ENCODE measurements at places on chromosomes 2 and 18. TPM values are rescaled to one million over a fixed set of nuclear protein-coding genes. Genes with fewer than 3 reads are reported as not detected.

ALPG gene
- total RNA-seq, result 0.94 TPM

C2orf81 gene
- total RNA-seq, result 3.6 TPM

DNA sequence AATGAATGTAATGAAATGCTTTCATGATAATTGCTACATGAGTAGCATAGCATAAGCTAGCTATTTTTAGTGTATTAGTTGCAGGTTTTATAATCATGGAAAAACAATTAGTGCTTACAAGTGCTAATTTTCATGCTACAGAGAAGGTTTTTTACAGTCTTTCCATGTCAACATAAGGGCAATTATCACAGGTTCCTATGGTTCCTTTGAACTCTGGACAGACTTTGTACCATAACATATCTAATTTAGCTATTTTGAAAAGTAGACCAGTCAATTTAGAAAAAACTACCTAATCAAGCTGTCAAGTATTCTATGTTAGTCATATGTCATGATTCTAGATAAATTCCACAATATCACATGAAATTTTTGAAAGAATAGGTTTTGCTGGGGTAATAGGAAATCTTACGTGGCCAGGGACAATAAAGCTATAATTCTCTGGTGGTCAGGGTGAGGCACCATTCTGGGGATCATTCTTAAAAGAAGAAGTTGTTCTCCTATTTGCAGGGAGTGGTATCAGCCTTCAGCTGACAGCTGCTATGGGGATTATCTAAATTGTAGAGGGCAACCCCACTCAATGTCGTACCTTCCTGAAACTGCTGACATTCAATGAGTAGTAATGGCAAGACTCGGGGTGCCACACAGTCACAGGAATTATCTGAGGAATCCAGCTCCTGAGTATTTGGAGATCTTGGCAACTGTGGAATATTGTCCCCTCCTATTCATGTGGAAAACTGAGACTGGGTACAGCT, 724.0 kb upstream of the LINC00305 start:
- H3K4me1 ChIP-seq, result no peaks in the 10 kb centered on the region
- no peak overlapping the region for H3K27ac ChIP-seq
- H3K27me3 ChIP-seq, result no peaks in the 10 kb centered on the region
- H3K36me3 ChIP-seq, result no peaks in the 10 kb centered on the region
- H3K4me3 ChIP-seq, result no peak overlapping the region

ABCG5 gene
- not detected for total RNA-seq

- no peak overlapping the region for H3K27ac ChIP-seq
- DNase-seq, result no peak
- H3K4me1 ChIP-seq, result no peaks in the 10 kb centered on the region
- H3K36me3 ChIP-seq, result no peaks in the 10 kb centered on the region
Observed at GRCh38 chr2:98793275-98793674, 62.3 kb upstream of the MGAT4A start.

DNA sequence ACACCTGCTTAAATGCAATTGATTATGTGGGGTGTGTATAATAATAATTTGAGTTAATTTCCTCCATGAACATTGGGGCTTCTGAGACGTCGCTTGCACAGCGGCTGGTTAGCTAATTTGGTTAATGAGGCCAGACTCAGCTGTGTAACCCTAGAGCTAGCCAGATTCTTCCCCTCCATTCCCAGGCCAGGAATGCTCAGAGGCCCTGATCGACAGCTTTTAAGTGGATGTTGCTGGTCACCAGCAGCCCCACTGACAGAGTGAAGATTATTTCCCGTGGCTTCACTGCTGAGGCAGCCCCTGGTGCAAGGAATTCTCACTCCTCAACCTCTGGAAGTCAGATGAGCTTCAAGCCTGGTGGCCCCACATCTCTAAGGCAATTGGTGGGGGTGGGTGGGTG, 12.4 kb upstream of the EPAS1 start:
- no peak overlapping the region for H3K27ac ChIP-seq
- peaks cover 15% of the 10 kb centered on the region for H3K4me1 ChIP-seq
- H3K27me3 ChIP-seq, result no peaks in the 10 kb centered on the region

CDH2 gene
- total RNA-seq, result 16.9 TPM

DNA sequence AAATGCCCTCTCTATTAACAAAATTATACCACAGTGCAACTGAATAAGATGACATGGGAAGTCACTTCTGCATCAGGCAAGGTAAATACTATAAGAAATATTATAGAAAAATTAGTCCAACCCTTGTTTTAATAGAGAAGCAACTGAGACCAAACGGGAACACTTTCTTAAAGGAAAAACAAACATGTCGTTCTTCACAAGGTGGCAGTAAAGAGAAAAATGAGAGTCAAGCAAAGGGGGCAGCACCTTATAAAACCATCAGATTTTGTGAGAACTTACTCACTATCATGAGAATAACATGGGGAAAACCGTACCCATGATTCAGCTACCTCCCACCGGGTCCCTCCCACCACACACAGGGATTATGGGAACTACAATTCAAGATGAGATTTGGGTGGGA, 481.7 kb upstream of the CRIM1 start:
- 0 out of 2 replicates have a peak, but pooled peaks cover 3% of the 10 kb centered on the region for H3K4me1 ChIP-seq
- no peak overlapping the region for H3K4me3 ChIP-seq
- H3K27me3 ChIP-seq, result no peaks in the 10 kb centered on the region

NEB gene
- 2.1 TPM for total RNA-seq

- no peaks in the 10 kb centered on the region for H3K27me3 ChIP-seq
- no peak overlapping the region for H3K4me3 ChIP-seq
- no peak overlapping the region for H3K27ac ChIP-seq
- no peak for DNase-seq
- peaks cover 15% of the 10 kb centered on the region for H3K4me1 ChIP-seq
Observed at GRCh38 chr2:219995399-219995798, 368.0 kb downstream of the SLC4A3 start.

GRCh38 chr2:1839066-1839756, 94.9 kb upstream of the PXDN start:
- no peak overlapping the region for H3K27ac ChIP-seq
- no peak for DNase-seq
- H3K4me1 ChIP-seq, result peaks cover 29% of the 10 kb centered on the region
